ENCODE measurements at places on chromosomes 11 and 22.

- no peak for DNase-seq
These were observed 17.4 kb downstream of the SMCO4 start for GRCh38 chr11:93525601-93526345.

GRCh38 chr11:68997995-68998348 is 15.1 kb downstream of the MRGPRF start:
- no peak for DNase-seq

DNA sequence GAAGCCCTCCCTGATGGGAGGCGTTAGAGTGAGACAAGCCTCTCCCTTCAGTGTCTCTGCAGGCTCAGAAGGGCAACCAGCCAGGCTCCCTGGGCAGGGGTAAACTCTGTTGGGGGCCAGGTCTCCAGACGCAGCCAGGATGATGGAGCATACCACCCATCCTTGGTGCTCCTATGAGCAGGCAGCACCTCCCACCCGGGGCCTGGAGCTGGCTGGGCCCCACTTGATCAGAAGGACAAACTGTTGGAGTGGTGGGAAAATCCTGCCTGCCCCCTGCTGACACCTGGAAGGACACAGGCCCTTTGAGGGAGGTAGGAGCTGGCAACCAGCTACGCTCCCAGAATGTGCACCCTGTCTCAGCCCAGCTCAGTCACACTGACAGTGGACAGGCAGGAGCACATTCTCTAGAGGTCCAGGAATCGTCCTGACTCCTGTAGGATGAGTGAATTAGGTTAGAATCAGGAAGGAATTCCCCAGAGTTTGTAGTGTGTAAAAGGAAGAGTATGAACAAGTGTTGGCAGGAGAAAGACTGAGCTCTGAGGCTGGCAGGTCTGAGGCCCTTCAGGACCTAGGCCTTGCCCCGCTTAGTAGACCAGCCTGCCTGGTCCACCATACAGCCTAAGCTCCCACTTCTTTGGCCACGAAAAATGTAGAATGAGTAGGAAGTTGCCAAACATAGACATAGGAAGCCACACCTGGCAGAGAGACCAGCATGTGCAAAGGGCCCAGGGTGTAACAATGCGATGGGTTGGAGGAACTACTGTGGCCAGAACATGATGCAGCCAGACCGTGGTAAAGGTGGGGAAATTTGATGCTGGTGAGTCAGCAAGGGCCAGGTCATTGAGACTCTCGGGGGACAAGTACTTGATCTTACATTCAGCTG is 19.1 kb downstream of the ARHGEF17 start:
- no peak for DNase-seq

- no peak for DNase-seq
These were observed 2.2 kb downstream of the PTDSS2 start for GRCh38 chr11:452203-452744.

DNA sequence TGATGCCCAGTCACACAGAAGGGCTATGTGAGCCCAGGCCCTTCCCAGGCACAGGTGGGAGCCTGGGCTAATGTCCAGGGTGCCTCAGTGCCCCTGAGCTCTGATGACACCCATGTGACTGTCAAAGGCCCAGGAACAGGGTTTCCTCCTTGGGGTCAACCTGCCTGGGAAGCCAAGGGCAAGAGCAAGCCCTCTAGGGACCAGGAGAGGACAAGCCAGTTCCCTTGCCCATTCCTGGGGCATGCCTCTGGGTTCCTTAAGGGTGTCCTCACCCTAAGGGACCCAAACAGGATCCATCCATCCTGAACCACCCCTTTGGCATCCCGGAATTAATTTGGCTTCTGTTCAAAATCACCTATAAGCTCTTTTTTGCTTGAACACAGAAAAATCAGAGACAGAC is 39.0 kb downstream of the PISD start:
- no peak for DNase-seq

GRCh38 chr11:47306484-47306844 is 36.5 kb downstream of the MADD start:
- DNase-seq = no peak

DNA sequence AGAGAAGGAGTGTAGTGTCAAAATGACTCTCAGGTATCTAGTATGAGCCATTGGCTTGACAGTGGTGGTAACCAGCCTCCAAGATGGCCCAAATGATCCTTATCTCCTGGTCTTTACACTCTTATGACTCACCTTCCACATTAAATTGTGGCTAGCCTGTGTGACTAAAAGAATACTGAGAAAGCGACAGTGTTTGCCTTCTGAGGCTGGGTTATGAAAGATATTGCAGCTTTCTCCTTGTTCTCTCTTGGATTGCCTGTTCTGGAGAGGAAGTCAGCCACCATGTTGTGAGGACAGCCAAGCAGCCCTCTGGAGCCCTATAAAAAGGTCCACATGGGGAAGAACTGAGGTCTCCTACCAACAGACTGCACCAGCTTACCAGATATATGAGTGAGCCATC is 15.8 kb downstream of the C11orf71 start:
- DNase-seq = no peak

GRCh38 chr11:17410606-17411379 is 22.3 kb upstream of the KCNJ11 start:
- DNase-seq = no peak

GRCh38 chr22:49997251-49997599 is 15.3 kb downstream of the IL17REL start:
- DNase-seq = no peak

- no peak for DNase-seq
These were observed 75.3 kb downstream of the APIP start for GRCh38 chr11:34840736-34841386.

All from activated CD4-positive, CD25-positive, alpha-beta regulatory T cell treated with anti-CD3 and anti-CD28 coated beads, Interleukin-2, amount 50 U/mL, for 16 hours (primary cell).